RPMI7951 (cell line): ENCODE measurements at places on chromosomes 7 and 10. TPM values are rescaled to one million over a fixed set of nuclear protein-coding genes. Genes with fewer than 3 reads are reported as not detected.

GRCh38 chr7:29135846-29136245, 10.5 kb downstream of the CPVL start:
- no peak for DNase-seq

DNA sequence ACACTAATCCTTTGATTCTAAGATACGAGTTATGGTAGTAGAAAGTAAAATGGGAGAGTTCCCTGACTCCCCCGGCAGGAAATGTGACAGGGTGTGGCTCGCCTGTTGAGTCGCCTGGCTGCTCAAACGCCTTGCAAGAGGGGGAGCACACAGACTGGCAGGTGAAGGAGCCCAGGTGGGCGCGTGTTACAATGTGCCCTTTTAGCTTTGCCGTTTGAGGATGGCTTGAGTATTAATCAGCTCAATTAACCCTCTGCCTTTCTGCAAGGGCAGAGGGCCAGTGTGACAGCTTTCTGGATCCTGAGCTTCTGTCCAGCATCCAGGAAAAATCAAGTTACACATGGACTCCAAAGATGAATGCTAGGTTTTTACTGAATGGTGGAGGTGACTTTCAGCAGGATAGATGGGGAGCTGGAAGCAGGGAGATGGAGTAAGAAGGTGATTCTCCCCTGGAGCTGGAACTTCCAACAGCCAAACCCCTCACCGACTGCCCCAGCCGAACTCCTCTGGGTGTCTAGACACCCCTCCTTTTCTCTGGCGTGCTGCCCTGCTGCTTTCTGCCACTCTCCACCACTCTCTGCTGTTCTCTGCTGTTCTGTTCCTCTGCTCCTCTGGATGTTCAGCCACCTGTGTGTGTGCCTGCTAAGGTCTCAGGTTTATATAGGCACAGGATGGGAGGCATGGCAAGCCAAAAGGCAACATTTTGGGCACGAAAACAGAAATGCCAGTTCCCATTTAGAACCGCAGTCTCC, 548.8 kb upstream of the KCND2 start:
- DNase-seq: no peak

- no peak for DNase-seq
These were observed 572.4 kb downstream of the GLRX3 start for GRCh38 chr10:130708465-130709070.

GRCh38 chr7:2482725-2483451, 6.7 kb upstream of the GRIFIN start:
- no peak for DNase-seq

- DNase-seq: no peak
These were observed 3.8 kb downstream of the WDR91 start for GRCh38 chr7:135207406-135208101.

DNA sequence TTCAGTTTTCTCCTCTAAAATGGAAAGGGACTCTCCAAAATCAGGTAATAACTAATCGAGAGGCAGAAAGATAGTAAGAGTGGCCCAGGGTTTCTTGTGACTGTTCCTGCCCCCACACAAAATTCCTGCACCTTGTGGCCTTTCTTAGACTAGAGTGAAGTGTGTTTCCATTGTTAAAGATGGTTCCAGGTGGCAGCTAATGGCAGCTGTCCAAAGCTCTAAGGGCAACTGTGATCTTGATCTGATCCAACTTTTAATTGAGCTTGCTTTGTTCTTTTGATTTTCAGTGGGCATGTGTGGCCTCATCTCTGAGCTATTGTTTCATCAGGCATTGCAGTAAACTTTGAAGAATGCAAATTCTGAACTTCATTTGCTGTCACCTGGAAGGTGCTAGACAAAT, 19.4 kb downstream of the ACSL5 start:
- no peak for DNase-seq

DNA sequence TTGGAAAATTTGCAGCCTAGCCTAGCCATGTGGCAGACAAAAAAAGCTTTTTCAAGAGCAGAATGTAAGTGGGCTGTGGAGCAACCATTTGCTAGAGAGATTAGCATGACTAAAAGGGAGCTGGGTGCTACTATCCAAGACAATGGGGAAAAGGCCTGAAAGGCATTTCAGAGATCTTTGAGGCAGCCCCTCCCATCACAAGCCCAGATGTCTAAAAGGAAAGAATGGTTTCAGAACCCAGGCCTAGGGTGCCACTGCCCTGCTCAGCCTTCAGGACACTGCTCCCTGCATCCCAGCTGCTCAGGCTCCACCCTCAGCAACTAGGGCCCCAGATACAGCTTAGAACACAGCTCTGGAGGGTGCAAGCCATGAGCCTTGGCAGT, 24.7 kb downstream of the PNLIPRP3 start:
- no peak for DNase-seq

- DNase-seq: no peak
These were observed 153.5 kb downstream of the PIP4K2A start for GRCh38 chr10:22560913-22561239.

DNA sequence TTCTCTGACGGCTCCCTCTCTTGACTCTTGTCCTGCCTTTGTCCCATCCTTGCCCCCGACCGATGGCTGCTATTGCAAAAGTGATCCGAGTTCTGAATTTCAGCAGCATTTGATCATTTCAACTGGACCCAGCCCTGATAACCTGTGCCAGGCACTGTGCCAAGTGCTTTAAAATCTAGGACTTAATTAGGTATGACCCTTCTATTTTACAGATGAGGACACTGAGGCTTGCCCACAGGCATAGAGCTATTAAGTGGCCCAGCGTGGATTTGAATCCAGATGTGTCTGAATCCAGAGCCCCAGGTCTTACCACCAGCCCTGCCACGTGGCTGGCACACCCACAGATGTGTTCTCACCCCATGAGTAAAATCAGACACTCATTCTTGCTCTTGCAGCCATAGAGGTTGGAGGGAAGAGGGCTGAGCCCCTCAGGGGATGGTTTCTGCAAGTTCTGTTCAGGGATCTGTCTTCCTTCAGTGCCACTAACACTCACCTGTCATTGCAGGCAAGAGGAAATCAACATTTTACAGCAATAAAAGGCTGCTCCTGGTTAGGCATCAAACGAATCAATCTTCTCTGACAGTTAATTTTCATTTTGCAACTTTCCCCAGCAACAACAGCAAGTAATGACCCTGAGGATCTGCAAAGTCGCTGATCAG, 101.2 kb downstream of the GRID1 start:
- no peak for DNase-seq

DNA sequence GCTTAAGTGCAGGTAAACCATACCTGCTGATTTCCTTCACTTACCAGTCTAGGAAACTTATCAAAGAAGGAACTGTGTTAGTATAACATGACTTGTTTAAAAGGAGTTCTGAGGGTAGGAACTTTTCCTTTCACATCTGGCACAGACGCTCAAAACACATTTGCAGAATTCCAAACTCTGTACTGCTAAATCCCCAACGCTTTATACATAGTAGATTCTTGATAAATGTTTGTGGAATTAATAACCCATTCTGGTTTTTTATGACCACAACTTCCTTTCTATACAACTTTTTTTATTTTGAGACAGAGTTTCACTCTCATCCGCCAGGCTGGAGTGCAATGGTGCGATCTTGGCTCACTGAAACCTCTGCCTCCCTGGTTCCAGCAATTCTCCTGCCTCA, 7.7 kb upstream of the TRUB1 start:
- DNase-seq: no peak

DNA sequence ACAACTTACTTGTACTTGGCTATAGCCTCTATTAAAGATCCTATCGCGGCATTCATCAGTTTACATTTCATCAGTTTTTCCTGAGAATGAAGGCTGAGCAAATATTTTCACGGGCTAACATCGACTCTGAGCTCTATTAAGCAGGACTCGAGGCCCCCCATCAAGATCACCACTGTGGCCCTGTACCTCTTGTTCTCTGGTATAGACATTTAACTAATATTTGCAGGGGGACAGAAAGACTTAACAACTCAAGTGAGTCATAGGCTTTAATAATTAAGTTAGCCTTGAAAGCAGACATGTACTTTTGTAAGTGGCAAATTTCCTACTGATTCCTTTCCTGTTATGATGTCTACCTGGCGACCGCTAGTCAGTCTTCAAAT, 45.4 kb downstream of the DOCK4 start:
- DNase-seq: no peak

GRCh38 chr7:3937605-3938004, 636.6 kb downstream of the SDK1 start:
- no peak for DNase-seq

GRCh38 chr10:1132584-1132983, 76.4 kb downstream of the WDR37 start:
- no peak for DNase-seq

- DNase-seq: no peak
These were observed 85.0 kb downstream of the TMEM106B start for GRCh38 chr7:12296051-12296570.

GRCh38 chr10:31656851-31657433, 271.7 kb downstream of the ARHGAP12 start:
- no peak for DNase-seq

DNA sequence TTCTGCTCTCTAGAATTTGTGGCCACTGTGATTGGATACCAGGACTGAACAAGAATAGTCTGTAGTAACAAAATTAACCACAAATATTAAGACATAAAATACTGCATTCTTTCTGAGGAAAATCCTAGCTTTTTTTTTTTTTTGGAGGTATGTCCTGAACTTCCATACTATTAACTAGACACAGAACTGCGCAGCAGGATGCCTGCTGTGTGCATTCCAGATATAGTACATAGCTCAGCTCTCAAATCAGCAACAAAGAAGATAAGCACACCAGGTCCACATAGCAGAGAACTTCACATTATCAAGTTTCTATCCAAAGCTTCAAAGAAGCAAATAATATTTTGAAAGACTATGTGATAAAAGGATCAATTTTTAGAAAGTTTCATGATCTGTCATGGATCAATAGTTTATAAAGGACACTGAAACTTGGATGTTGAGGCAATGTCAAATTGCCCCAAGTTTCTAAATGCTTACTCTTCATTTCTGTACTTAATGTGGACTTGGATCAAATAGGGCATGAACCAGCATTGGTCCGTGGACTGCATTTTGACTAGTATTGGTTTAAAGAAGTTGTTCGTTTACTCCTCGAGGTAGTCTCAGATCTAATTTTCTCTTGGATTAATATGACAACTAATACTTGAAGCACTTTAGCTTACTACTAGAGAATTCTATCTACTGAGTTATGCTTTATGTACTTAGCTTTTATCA, 15.4 kb downstream of the NAMPT start:
- DNase-seq: no peak

GRCh38 chr7:41130086-41130485, 572.8 kb downstream of the INHBA start:
- no peak for DNase-seq

DNA sequence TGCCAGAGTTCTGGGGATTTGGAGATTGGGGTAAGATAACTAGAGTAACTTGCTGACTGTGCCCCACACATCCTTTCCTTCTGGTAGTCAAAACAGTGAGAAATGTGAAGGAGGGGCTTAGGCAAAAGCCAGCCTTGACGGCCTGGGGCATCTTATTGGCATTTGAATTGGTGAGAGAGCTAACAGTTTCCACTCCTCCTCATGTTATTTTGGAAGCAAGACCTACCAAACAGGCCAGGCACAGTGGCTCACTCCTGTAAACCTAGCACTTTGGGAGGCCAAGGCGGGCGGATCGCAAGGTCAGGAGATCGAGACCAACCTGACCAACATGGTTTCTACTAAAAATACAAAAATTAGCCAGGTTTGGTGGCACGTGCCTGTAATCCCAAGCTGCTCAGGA, 596.6 kb downstream of the GRM8 start:
- DNase-seq: no peak

DNA sequence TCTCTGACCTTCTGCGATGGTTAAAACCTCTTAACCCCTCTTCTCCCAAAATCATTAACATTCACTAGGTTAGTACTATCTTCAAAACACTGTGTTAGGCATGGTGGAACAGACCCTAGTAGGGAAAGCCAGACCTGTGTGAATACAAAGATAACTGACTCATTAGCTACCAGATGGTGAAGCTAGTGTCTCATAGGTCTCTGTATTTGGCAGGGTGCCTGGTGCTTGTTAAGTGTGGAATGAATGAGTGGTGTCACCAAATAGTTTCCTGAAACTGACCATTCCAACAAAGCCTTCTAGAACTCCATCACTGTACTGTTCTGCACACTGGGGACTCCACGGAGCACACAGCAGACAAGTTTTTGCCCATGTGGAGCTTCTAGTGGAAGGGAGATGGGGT, 27.7 kb upstream of the TM9SF3 start:
- peak; percentile 95 for DNase-seq

DNA sequence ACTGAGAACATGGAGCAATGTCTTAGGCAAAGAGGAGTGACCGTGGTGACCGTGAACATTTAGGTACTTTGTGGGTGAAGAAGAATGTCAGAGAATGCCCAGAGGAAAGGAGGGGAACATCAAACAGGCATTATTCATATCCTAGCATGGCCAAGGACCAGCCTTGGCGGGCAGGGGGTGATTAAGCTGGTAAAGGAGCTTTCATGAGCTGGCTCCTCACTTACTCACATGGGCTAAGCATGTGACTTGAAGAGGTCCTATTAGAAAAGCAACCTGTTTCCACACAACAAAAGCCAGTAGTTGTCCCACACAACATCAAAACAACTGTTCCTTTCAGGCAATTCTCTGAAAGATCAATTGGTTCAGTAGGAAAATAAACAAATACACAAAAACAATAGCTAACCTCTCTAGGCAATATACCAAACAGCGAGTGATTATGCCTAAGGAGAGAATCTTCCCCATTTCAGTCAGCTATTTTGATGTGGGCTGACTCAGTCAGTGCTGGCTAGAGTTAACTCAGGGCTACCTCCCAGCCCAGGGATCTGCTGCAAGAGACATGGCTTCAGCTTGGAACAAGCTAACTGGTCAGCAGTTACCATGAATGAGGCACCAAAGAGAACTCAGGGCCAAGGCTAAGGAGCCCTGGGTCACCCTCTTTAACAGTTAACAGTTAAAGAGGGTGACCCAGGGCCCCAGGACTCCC, 283.5 kb downstream of the ARHGAP12 start:
- peak; percentile 85 for DNase-seq

DNA sequence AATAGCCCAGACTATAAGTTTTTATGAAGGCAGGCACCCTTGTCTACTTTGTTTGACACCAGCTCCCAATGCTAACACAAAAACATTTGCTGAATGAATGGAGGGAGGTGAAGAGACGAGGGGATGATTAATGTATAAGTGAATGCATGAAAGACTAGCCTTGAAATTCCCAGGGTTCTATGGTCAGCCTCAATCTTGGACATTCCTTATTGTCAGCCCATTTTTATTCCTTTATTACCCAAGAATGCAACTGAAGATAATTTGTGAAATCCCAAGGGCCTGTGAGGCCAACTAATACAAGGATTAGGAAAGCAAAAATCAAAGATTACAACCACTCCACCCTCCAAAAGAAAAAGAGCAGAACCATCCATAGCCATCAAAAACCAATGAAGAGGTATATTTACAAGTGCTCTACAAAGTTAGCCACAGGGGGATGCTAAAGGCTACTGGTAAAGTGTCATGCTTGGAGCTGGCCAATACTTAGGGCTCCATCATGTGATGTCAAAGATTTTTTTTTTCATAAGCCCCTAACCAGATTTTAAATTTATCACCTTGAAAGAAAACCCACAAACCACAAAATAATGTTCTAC, 40.0 kb upstream of the ASAH2 start:
- peak; percentile 15 for DNase-seq

Gene ZNF37A
- 7.7 and 8.1 TPM in 2 replicates for total RNA-seq

Gene CDHR3
- 1.3 and 1.4 TPM in 2 replicates for total RNA-seq

Gene PCLO
- 1.2 and 1.3 TPM in 2 replicates for total RNA-seq

Gene HYAL4
- total RNA-seq: not detected in 2 replicates

Gene C10orf62
- 0.10 TPM in 1 of 2 replicates, not detected in the other for total RNA-seq

Gene ANKRD1
- 0.29 and 0.36 TPM in 2 replicates for total RNA-seq

Gene MMD2
- not detected in 2 replicates for total RNA-seq

Gene NAPEPLD
- 5.8 and 7.2 TPM in 2 replicates for total RNA-seq

Gene VPS50
- 25.8 and 32.6 TPM in 2 replicates for total RNA-seq

Gene PPP1R3C
- not detected in 2 replicates for total RNA-seq

Gene BRI3
- total RNA-seq: 74.1 and 76.9 TPM in 2 replicates
